Activated naive CD4-positive, alpha-beta T cell treated with anti-CD3 and anti-CD28 coated beads, Interleukin-2, amount 10 ng/mL, durations not matched to agents 7 days and 5 days (primary cell): ENCODE measurements at places on chromosomes 2 and 18.

DNA sequence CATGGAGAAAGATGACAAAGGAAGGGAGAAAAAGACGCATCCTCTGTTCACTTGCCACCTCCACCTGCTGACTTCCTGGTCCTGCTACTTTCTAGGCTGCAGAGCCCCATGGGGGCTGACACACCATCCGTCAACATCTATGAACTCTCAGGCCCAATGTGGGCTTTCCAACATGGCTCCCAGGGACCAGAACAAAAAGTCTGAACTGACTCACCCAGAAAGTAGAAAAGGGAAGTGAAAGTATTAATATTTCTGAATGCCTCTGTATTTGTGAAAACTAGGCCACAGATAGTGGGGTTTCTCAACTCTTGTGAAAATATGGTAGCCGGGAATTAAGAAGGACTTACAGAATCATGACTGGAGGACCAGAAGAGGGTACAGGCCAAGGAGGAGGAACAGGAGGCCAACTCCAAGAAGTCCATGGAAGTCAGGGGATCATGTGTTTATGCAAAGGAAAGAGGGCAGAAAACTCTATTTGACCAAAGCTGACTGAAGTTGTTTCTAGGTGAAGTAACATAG is 123.1 kb upstream of the CAB39 start:
- DNase-seq: peak; percentile 37

GRCh38 chr18:47341678-47342077 is 90.2 kb upstream of the SKOR2 start:
- DNase-seq: no peak

DNA sequence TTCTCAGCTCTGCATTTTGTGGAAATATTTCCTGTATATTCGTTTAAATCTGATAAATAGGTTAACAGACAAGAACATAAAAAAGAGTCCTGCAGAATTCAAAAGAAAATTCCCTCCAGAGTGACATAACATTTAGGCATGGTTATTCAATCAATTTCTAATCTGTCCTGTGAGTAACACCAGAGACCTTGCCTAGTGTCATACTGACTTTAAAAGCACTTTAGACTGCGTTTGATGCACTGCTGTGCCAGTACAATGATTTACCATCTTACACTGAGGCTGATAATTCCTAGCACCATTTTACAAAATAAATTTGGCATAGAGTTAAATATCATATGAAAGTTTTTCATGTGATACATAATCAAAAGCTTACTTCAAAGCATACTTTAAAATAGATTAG is 35.5 kb upstream of the CALCRL start:
- no peak for DNase-seq

DNA sequence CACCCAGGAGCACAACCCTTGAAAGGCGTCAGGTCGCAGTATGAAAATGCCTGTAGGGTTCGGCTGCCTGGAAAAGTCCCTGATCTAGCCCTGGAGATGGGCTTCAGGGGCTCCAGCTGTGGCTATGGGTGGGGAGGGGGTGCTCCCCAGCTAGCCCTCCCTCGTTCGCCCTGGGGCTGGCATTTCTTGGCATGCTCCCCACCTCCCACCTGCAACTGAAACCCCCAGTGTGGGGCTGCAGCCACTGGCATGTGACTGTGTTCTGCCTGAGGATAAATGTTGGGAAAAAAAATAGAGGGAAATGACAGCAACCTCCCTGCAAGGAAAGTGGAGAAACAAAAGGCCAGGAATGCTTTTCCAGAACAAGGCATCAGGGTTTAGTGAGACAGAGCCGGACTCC is 109.2 kb downstream of the COPS8 start:
- no peak for DNase-seq

DNA sequence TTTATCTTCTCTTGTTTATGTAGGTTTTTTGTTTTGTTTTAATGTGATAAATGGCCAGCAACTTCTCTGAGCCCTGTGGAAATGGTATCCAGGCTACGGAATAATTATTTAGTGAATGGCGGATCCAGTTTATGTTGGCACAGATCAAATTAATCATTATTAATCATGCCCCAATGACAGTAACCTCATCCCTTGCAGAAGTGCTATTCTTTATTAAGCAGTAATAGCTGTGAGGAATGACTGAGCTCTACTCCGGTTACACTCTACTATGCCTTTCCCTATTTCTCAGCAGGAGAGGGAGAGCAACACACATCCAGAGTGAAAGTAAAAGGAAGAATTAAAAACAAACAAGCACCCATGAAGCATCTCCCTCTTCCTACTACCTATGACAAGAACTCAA is 84.8 kb downstream of the SETBP1 start:
- DNase-seq: no peak

- DNase-seq: no peak
Observed at GRCh38 chr2:169012812-169013627, 18.1 kb downstream of the ABCB11 start.

DNA sequence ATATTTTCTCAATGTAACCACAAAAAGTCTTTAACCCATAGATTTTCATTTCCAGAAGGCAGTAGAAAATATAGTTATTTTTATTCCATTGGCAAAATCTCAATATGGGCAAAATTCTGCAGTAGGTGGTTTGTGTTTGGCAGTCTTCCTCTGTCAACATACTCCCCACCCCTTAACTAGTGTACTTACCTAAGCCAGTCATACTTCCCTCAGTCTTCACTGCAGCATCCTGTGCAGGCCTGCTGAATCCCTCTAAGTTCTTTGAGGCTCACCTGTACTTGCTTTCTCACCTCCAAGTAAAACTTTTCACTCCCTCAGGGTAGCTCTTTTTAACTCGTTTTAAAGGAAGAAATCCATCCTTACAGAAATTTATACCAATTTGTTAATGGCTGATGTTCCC is 6.8 kb downstream of the CARF start:
- no peak for DNase-seq

DNA sequence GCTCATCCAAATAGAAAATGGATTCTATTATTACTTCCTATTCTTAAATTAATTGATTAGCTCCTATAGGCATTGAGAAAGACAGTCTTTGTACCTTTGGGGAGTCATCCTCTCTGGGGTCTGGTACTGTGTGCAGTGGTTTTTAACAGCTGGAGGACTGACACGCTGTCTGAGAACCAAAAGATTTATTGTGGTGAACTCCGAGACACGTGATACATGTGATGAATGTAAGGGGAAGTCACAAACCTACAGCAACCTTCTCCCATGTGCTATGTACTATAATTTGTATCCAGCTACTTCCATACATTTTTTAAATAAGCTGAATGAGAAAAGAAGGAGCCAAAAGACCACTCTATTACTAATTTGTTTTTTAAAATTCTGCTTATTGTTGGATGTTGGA is 133.7 kb downstream of the GALNT3 start:
- no peak for DNase-seq

DNA sequence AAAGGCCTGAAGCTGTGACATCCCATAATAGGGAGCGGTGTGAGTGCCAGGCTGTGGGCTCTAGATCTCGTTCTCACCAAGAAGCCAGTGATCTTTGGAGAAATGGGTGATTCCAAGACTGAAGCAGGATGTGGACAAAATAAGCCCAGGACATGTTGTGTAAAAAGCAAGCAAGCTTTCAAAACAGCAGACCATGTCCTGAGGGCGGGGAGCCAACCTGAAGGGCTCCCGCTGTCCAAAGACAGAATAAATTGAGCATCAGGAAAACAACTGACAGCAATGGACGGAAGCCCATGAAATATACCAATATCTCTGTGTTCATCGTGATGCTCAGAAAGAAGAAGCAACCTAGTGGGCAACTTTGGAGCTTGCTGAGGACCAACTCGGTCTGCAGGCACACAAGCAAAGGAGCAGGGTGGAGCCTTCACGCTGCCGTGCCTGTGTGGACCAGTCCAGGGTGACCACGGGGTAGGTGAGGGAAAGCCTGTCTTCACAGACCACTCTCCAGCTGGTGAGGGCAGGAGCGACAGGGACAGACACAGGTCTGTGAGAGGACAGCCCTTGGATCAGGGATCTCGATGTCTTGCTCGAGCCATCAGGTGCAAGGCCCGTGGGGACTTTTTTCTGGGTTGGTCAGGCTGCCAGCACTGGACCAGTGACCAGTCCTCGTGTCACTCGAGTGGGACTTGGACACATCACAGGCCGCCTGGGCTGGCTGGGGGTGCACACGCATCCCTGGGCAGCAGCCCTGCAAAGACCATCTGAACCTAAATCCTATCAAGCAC is 21.5 kb downstream of the MTERF4 start:
- no peak for DNase-seq

GRCh38 chr2:199366406-199366805 is 91.3 kb downstream of the SATB2 start:
- no peak for DNase-seq

DNA sequence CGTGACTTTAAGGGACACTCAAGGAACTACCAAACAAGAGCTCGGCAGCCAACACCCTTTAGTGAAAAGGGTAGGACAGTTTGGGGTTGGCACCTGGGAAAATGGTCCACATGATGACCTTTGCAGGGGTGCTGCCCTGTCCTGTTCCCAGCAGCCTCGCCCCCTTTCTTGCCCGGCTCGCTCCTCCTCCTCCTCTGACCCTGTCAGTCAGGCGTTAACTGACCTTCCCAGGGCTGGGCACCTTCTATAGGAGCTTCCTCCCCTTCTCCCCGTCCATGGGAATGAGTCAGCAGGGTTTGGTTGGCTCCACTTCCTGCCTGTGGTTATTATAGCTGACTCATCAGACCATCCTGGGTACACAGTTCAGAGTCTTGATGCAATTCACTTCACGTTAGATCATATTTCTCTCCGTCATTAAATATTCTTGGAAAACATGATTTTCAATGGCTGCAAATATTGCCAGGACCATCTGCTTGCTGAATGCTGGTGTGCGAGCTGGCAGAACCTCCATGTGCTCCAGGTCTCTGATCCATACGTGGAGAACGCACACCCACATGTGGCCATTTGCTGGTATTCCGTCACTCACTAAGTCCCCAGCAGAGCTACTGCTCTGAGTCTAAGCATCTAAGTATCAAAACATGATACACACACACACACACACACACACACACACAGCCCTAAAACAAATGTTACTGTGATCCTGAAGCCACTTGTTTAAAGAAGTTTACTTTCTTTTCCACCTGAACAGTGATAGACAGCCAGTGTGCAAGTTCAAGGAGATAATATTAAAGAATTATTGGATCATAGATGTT is 185.0 kb downstream of the ANAPC1 start:
- DNase-seq: peak; percentile 71

- peak; percentile 5 for DNase-seq
Observed at GRCh38 chr2:239791526-239792404, 233.4 kb downstream of the NDUFA10 start.

- no peak for DNase-seq
Observed at GRCh38 chr2:73050121-73050545, 21.4 kb downstream of the SFXN5 start.

DNA sequence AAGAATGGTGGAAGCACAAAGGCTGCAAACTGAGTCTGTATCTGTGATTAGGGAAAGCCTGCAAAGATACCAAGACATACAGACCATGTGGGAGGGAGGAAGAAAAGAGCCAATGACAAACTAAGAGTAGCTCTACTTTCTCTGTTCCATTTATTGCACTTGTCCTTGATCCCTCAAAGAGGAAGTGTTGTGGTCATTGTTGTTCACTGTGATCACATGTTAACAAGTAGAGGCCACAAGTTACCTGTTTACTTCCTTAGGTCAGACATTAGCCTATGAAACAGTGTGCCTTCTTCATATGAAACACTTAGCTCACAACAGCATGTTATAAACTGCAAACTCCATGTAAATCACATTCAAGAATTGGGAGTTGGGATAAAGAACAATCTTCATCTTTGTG is 32.6 kb downstream of the MAP2 start:
- no peak for DNase-seq

DNA sequence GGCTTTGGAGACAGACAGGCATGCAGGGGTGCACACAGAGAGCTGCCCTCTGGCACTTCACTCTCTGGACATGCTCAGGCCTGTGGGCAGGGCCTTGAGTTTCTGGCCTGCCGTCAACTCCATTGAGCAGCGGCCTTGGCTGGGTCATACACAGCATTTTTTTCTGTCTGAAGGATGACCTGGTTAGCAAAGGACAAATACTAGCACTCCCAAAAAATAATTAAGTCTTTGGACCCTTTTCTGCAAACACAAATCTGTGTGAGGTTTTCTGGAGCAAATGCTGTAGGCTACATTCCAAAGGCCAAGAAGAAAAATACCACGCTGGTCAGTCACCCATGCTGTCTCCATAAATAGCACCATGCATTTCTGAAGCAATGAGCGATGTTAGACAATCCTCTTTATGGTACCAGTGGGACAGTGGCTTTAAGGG is 124.7 kb upstream of the CTAGE1 start:
- DNase-seq: no peak

GRCh38 chr18:48946329-48946835 is 4.4 kb downstream of the SMAD7 start:
- no peak for DNase-seq

DNA sequence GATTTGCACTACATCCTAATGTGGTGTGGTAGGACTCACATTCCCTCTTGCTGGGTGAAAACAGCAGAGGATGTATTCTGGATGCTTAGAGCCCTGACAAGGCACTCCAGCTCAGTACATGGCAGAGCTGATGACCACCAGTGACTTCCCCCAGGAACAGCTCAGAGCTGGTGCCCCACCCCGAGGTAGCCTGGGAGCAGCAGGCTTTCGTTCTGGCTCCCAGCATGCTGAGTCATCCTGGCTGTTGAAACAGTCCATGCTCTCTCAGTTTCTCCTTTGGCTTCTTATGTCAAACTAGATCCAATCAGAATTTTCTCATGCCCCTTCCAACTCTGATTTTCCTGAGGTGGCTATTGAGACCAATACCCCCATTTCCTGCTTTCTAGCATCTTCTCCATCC is 438.2 kb downstream of the NBAS start:
- DNase-seq: no peak

GRCh38 chr2:173940208-173941020 is 24.8 kb downstream of the SP3 start:
- DNase-seq: no peak

GRCh38 chr18:3217948-3218647 is 1.7 kb downstream of the MYOM1 start:
- DNase-seq: no peak

GRCh38 chr2:65501074-65501473 is 68.7 kb upstream of the SPRED2 start:
- DNase-seq: no peak

DNA sequence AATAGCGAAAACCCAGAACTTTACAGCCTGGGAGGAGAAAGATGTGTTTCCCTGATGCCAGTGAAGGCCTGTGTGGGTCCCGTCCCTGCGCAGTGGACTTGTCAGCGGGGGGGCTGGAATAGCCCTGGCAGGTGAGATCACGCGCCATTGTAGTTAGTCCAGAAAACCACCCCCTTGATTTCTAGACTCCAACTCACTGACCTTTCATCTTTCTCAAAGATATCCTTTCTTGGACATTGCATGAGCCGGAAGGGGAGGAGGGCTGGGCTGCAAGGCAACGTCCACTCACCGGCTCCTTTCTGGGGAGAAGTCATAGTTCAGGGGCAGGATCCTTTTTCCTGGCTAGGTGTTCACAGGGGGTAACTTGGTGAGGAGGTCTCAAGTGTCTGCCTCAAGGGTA is 22.3 kb upstream of the ASAP2 start:
- no peak for DNase-seq

DNA sequence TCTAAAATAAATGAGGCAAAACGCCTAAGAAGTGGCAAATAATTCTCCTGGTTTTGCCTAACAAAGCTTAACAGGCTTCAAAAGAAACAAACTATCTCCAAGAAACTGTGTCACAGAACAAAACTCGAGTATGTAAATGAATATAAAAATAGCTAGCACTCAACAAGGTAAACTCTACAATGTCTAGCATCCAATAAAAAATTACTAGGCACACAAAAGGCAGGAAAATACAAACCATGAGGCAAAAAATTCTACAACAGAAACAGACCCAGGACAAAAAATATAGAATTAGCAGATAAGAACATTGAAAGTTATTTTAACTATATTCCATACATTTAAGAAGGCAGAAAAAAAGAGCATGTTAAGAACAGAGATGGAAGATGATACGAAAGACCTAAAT is 16.8 kb downstream of the PPP4R1 start:
- no peak for DNase-seq
